ENCODE measurements at places on chromosomes 2 and 18.

DNA sequence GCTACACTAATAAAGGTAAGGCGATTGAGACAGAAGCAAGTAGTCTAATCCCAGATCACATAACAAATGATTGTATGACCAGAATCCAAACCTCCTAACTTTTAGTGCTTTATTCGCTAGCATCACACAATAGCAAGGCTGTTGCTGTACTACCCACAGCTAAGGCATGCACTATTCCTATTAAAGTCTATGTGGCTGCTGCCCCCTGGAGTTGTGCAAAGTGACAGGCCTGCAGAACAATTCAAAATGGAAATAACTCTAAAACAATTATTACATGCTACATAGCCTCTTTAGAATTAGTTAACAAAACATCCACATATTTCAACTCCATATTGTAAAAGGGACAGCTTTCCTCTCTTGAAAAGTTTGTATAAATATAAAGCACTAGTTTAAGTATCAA lies 6.0 kb downstream of the ERBB4 start:
- DNase-seq: no peak

GRCh38 chr2:216205486-216205885 lies 96.3 kb downstream of the XRCC5 start:
- DNase-seq: no peak

DNA sequence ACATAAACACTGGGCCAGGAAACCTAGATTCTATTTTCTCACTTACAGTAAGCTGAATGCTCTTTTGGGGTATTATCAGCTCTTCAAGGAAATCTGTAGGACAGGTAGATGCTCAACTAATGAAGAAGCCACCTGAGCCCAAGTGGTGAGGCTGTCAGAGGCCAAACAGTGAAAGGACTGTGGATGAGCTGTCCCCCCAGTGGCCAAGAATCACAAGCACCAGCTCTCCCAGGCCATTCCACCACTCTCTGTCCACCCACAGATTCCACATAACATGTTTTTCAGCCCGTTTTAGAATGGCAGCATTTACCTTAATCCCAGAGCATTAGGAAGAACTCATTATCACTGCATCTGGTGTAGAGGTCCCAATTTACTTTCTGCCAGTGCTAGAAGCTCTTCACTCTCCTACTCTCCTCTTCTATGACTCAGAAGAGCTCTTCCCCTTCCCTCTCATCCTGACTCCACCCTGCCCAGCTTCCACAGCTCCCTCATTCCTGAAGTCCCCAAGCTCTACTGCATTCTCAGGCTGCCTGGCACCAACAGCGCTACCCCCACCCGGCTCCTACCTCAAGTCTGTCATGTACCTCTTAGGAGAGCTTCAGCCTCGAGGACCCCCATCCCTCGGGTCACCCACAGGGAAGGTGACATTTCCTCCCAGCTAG lies 43.8 kb upstream of the GORASP2 start:
- DNase-seq: no peak

- no peak for DNase-seq
These were observed 247.4 kb downstream of the XIRP2 start for GRCh38 chr2:167135706-167136105.

DNA sequence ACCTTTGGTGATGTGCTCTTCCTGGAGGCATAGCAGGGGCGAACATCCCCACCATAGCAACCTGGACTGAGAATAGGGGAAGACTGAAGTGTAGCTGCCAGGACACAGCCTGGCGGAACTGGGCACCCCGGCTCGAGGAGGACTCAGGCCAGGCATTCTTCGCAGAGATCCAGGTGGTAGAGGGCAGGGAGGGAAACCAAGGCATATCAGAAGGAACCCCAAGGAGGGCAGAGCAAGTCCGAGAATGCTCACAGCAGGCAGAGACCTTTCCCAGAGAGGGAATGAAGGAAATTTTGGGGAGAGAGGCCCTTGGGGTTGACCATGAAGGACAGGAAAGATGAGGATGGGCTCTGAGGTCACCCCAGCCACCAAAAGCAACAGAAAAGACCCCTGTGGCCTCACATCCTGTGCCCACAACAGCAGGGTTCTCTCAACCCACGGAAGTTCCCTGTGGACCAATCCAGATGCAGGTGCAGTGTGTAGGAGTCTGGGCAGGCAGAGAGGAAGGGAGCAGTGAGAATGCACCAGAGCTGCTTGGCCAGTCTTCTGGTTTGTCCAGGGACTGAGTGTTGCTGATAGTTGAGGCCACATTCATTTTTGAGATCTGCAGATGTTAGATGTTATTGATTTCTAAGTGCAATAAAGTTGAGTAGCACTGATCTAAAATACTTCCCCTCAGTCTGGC lies 136.9 kb downstream of the PXDN start:
- DNase-seq: no peak

GRCh38 chr18:48597110-48597509 lies 58.3 kb downstream of the CTIF start:
- no peak for DNase-seq

DNA sequence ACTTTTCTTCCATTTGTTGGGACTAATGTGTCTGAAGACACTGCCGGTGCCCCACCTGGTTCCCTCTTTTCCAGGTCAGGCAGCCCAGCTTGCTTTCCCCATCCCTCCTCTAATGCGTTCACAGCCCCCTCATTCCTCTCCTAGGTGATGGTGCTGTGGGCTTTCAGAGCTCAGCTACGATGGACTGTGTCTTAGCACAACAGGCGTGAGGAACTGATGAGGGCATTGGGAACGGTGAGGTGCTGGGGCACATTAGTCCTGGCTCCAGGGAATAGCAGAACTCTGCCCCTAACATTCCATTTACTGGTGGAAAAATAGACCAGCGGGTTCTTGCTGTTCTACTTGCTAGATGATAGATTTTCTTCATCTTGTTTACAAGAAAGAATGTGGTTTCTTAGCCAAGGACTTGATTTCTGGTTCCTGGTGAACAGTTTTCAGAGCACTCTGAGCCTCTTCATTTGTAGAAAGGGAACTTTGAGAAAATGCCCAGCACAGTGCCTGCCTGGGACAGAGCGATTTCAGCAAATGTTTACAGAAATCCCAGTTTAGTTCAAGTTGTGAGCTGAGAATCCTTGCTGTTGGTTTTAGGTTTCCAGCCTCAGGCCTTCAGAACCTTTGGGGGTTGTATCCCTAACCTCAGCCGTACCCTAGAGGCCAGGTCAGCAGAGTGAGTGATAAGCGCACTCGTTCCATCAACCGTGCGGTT lies 42.5 kb downstream of the LDLRAD4 start:
- no peak for DNase-seq

- DNase-seq: no peak
These were observed 370.7 kb upstream of the LRATD1 start for GRCh38 chr2:14261771-14262170.

GRCh38 chr2:151972241-151973012 lies 126.4 kb downstream of the CACNB4 start:
- DNase-seq: no peak

- DNase-seq: peak; percentile 12
These were observed 27.6 kb downstream of the CENPO start for GRCh38 chr2:24820598-24821432.

GRCh38 chr18:58046093-58046793 lies 2.2 kb downstream of the NEDD4L start:
- no peak for DNase-seq

- no peak for DNase-seq
These were observed 159.5 kb upstream of the ZNF516 start for GRCh38 chr18:76654577-76654976.

- no peak for DNase-seq
These were observed 274.1 kb downstream of the HAUS1 start for GRCh38 chr18:46378126-46378863.

GRCh38 chr2:104862058-104862941 lies 8.4 kb downstream of the POU3F3 start:
- DNase-seq: no peak

DNA sequence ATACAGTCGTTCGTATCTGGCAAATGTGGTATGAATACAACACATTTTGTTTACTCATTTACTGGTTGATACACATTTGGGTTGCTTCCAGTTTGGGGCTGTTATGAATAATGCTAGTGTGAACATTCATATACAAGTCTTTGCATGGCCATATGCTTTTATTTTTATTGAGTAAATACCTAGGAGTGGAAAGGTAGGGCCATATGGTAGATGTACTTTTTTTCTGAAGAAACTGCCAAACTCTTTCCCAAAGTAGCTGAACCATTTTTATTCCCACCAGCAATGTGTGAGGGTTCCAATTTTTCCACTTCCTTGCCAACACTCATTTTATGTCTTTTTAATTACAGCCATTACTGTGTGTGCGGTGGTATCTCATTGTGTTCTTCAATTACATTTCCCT lies 496.2 kb upstream of the NRXN1 start:
- DNase-seq: no peak

DNA sequence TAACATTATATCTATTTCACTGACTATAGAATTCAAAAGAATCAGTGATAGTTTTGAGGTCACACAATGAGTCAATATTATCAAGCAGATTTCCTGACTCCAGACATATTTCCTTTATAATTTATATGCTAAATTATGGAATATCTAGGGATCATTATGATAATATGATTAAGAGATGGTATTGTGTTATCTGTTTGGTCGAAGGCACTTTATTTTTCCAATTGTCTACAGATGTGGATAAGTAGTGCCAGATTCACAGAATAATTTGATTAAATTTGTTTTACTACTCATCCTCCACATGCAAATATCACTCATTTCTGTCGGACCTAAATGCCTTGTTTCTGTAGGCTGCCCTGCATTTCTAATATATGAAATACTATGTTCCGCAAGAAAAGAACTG lies 4.4 kb downstream of the ZNF804A start:
- no peak for DNase-seq
